Cortex of kidney (tissue), 1 donor: ENCODE measurements at places on chromosomes 7 and 10.

- DNase-seq: no peak
Measured at GRCh38 chr10:64345856-64346255, 824.7 kb downstream of the REEP3 start.

- DNase-seq: no peak
Measured at GRCh38 chr10:132609211-132609610, 71.6 kb downstream of the INPP5A start.

DNA sequence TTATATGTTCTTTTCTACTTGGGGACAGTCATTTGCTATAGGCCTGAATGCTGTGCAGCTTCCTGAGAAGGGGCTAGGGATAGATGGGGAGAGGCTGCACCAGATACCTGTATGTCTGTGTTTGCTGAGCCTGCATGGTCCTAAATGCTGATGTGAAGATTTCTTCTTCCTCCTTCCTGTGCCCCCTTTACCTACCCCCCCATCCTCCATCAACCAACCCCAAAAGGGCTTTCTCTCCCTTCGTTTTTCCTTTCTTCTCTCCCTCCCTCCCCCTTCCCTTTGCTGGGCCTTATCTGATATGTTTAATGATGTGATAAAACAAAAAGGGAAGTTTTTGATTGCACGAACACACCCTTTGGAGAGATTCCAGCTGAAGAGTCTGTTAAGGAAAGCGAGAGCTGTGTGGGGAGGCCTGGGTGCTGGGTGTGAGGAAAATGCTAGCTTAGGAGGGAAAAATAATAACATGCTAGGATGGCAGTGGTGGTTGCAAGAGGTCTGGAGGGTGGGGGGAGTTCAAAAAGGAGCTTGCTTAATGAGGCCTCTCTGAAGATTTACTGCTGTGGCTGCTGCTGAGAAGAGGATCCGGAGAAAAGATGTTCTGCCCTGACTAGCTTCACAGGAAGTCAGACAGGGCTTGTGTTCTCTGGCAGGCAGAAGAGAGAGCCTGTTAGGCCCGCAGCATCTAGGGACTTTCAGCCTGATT lies 101.8 kb downstream of the SAMD9 start:
- no peak for DNase-seq

GRCh38 chr7:127858091-127858914 lies 172.9 kb downstream of the LRRC4 start:
- no peak for DNase-seq

- DNase-seq: no peak
Measured at GRCh38 chr7:153567426-153567825, 484.8 kb upstream of the DPP6 start.

DNA sequence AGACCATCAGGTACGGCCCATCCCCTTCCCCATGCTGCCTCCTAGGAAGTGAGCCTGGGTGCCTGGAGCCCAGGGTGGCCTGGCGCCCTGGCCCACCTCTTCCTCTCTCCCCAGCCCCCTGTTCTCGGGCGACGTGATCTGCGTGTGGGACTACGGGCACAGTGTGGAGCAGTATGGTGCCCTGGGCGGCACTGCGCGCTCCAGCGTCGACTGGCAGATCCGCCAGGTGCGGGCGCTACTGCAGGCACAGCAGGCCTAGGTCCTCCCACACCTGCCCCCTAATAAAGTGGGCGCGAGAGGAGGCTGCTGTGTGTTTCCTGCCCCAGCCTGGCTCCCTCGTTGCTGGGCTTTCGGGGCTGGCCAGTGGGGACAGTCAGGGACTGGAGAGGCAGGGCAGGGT lies 17.0 kb downstream of the ASL start:
- DNase-seq: no peak

- DNase-seq: no peak
Measured at GRCh38 chr10:83580373-83581012, 558.8 kb upstream of the GHITM start.
